ENCODE measurements at places on chromosomes 6 and 20.

DNA sequence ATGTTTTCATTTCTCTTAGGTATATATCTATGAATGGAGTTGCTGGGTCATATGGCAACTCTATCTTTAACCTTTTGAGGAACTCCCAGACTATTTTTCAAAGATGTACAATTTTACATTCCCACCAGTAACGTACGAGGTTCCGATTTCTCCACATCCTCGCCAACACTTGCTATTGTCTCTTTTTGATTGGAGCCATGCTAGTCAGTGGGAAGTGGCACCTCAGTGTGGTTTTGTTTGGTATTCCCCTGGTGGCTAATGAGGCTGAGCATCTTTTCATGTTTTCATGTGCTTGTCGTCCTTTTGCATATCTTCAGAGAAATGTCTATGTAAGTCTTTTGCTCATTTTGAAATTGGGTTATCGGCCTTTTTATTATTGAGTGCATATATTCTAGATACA, 178.6 kb upstream of the EXOC2 start:
- DNase-seq: no peak

- DNase-seq: no peak
Measured at GRCh38 chr20:11585752-11586352, 331.8 kb upstream of the BTBD3 start.

DNA sequence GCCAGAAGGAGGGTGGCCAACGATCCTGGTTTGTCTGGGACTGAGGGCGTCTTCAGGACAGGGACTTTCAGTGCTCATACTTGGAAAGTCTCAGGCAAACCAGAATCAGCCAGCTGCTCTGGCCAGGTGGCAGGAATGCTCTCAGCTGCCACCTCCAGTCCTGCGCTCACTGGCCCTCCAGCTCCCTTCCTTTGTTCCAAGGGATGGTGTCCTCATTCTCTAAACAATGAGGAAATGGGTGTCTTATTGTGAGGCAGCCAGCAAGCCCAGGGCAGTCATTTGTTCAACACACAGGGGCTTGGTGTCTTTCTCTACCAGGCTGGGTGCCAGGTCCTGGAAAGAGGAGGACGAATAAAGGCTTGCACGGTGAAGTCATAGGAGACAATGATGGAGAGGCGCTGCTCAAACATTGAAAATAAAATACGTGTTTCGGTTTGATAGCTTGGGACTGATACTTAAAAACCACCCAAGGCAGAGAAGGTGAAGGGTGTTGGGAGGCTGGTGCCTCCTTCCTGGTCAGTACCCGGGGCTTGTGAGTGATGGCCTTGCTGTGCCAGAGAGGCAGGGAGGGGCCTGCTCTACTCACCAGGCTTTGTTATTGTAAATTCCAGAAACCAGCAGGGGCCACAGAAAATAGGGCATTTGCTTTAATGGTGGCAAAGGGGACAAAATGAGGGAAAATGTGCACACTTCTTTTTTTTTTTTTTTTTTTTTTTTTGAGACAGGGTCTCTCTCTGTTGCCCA, 11.3 kb upstream of the TMEM181 start:
- DNase-seq: no peak

DNA sequence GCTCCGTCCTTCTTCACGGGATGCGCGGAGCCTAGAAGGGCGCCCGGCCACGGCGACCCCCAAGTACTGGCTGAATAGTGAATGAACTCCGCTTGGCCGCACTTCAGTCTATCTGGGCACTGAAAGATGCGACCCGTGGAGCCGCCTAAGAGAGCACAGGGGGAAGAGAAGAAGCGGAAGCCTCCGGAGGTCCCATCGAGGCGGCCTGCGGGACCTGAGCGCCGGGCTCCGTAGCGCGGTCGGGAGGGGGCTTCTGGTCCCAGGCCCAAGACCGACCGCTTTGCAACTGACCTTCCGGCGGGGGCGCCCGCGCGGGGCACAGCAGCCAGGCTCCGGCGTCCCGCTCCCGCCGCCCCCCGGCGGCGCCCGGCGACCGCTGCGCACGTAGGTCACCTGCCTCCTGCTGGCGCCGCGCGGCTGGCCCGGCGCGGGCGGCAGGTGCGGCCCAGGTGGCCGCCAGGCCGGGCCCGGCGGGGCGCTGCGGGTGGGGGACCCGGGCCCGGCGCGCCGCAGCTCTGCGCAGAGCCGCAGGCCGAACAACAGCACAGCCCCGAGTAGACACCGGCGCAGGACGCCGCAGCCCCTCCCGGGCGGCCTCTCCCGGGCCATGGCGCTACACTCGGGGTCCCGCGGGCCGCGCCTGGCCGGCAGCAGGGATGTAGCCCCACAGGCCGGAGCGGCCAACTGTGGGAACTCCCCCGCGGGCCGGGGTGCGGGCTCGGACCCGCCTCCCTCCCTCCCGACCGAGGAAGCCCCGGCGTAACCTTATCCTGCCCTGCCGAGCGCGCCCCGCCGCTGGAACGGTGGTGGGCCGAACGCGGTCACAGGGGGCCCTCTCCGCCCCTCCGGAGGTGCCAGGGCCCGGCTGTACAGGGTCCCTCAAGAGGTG, at the start of gene METTL24:
Gene METTL24 (minus strand): TSS at position 686 of the 889 bp plus-strand sequence. CDS start 77 bp downstream, at position 609.
- DNase-seq: no peak

Measured in left forelimb (tissue), 1 donor.